Skin of body (tissue), 3 donors: ENCODE measurements at places on chromosomes 13 and 19. TPM values are rescaled to one million over a fixed set of nuclear protein-coding genes. Genes with fewer than 3 reads are reported as not detected.

Gene IGSF23
- total RNA-seq = not detected

DNA sequence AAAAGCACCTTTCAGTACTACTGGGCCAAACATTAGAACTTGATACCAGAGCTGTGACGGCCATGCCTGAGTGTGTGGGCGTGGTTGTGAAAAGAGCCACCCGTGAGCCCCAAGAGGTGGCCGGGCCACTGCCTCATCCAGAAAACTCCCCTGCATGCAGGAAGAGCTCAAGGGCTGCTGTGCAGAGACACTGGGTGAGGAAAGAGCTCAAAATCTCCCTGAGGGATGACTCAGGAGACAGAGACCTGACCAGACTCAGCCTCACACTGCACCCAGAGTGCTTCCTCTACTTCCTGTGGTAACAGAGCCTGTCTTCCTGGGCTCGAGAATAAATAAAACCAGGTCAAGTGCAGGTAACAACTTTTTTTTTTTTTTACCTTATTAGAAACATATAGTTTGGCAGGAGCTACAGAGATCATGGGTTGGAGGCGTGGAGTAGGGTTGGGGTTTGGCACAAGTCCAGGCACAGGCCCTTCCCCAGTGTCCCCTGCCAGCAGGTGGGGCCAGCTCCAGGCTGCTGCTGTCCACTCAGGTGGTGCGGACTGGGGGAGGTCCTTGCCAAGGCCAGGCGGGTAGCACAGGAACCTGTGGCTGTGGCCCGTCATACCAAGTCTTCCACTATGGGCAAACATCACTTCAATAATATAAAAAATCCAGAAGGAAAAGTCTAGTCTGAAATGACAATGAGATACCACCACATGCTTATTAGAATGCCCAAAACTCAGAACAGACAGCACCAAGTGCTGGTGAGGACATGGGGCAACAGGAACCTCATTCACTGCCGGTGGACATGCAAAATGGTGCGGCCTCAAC, 25.5 kb downstream of the ELL start:
- DNase-seq = no peak

DNA sequence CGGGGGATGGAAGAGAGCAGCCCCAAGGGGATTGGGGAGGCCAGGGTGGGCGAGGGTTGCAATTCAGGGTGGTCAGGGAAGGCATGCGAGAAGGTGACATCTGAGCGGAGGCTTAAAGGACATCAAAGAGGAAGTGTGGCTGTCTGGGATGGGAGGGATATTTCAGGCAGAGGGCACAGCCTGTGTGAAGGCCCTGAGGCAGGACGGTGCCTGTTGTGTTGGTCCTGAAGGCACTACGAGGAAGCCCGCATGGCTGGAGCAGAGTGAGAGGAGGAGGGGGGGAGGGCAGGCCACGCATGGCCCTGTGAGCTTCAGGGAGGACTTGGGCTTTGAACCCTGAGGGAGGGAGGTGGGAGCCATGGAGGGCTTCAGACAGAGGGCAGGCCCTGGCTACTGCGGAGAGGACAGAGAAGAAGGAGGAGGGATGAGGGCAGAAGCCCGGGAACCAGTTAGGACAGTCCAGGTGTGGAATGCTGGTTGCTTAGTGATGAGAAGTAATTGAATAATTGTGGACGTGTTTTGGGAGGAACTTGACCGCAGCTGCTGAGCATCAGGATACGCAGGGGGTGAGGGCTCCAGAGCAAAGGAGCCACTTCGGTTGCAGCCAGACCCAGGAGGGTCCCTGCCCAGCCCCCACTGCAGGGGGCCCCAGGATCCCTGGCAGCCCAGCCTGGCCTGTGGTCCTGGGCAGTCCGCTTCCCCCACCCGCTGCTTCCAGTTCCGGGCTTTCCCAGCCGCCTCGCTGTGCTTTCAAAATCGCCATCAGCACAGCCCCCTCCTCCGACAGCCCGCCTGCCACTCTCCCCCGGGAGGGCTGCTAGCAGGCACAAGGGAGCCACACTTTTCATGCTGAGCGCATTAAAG, 6.2 kb downstream of the TLE6 start:
- DNase-seq = peak; percentile 47

Gene LILRA6
- total RNA-seq = 1.4 TPM

Gene FBXO17
- total RNA-seq = 19.9 TPM

DNA sequence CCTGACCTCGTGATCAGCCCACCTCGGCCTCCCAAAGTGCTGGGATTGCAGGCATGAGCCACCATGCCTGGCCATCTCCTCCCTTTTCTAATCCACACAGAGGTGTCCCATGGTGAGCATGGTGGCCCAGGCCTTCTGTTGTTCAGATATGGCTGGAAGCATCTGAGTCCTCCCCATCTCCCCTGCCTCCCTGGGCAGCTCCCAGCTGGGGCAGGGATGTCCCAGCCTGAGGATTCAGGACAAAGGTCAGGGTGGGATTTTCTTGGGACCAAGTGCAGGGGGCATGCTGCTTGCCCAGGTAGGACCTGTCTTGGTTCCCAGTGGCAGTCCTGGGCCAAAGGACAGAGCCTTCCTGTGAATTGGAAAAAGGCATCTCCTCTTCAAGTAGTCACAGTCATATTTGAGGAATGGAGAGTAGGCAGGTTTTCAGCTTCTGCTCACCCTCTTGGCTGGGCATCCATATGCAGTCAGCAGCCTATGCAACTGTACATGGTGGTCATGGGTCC, 10.8 kb downstream of the ADGRE2 start:
- DNase-seq = no peak

Gene FCER2
- 0.20 TPM for total RNA-seq

Gene SERTM1
- 0.20 TPM for total RNA-seq

- DNase-seq = peak; percentile 35
These were observed 630.0 kb upstream of the MIR17HG start for GRCh38 chr13:90717451-90717936.

DNA sequence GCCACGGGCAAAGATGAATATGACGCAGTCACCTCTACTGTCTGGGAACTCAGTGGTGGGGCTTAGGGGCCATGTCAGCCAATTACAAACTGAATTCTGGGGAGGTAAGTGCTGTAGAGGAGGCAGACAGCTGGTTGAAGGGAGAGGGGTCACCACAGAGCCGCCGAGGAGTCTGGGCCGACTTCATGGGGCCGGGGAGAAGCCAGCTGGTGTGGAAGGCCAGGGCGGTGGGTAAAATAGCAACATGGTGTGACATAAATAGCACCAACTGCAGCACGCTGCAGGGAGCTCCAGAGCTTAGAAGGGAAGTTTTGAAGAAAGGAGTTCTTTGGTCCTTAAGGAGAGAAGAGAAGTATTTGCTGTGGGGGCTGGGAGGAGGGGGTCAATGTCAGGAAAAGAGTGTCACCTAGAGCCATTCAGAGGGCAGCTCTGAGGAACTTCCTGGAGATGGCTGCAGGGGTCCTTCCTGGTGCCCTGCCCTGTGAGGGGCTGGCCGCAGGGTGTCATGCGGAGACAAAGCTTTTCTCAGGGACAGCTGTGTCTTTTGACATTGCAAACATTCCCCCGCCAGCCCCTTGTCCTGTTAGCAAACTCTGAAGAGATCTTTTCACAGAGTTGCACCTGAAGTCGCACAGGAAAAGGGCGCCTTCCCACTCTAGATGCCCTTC, 6.4 kb downstream of the METTL21C start:
- DNase-seq = no peak

DNA sequence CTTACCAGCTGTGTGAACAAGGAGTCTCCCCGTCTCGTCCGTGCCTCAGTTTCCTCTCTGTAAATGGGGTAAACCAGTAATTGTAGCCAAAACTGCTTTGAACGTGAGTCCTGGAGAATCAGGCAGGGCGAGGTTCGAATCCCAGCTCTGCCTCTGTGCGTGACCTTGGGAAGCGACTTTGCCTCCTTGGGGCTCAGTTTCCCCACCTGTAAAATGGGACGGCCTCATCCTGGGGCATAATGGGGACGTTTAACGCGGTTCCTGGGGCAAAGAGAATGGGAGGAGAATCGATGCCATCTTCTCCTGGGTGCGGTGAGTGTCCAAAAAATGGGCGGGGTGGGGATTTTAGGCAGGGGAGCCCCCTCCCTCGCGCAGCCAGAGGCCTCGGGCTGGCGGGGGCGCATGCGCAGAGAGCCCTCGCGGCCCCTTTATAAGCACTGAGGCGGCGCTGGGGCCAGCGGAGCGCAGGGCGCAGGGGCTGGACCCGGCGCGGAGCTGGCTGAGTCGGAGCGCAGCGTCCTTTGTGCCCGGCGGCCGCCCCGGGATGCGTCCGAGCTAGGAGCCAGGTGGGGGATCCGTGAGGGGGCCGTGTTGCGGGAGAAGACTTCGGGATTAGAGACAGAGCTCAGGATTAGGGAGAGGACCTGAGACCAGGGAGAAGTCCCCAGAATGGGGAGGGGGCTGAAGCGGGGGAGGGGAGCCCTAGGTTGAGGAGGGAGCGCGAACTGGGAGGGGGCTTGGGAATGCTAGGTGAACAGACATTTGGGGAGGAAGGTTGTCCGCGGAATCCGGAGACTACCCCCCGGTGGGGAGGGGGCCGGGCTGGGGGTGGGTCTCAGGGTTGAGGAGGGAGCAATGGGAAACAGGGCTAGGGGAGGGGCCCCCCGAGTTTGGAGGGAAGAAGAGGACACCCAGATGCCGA, at the start of gene NCAN:
Gene NCAN (plus strand): TSS at position 460 of the 922 bp plus-strand sequence. CDS start 4,996 bp downstream, outside the sequence.
- no peak for DNase-seq

DNA sequence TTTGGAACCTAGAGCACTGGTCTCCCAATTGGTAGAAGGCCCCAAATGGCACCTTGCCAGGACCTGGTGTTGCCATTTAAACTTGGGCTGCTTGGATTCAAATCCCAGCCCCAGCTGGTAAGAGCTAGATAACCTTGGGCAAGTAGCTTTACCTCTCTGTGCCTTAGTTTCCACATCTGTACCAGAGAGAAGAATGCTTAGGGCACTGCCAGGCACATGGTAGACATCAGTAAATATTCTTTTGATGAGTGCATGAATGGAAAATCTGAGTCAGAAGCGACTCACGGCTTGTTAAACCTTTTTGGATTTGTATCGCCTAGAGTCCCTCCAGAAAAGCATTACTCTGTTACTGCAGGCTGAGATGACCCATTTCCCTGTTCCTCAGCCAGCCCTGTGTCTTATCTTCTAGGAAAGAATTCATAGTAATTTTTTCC, 90.9 kb downstream of the SIPA1L3 start:
- DNase-seq = no peak

GRCh38 chr13:101845245-101846020, 393.0 kb downstream of the ITGBL1 start:
- no peak for DNase-seq

Gene C13orf42
- not detected for total RNA-seq

GRCh38 chr13:47256618-47257017, 359.8 kb upstream of the HTR2A start:
- no peak for DNase-seq

- no peak for DNase-seq
These were observed 3.9 kb upstream of the PLPP2 start for GRCh38 chr19:294946-295686.

Gene ZNF536
- 8.9 TPM for total RNA-seq

GRCh38 chr13:44244288-44244687, 129.3 kb upstream of the SERP2 start:
- no peak for DNase-seq

Gene TNFSF9
- 0.69 TPM for total RNA-seq

Gene ADAMTSL5
- 3.1 TPM for total RNA-seq

- DNase-seq = peak; percentile 26
These were observed 1.5 kb downstream of the KMT5C start for GRCh38 chr19:55341171-55341588.

DNA sequence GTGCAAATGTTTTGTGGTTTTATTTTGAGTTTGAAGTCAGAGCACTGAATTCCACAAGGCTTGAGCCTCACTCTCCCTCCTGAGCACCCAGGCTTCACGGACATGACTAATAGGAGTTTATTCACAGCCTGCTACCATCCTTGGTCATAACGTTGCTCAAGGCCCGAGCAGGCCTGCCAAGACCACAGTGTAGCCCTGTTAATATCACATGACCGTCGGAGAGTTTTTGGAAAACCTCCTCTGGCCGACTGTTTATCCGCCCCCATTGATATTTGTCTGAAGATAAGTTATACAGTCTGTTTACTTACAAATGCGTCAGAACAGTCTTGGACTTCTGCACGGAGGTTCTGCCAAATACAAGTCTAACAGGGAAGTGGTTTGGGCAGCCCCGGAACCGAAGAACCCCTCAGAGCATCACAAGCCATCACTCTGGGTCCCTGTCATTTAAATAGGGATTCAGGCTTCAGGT, 89.9 kb downstream of the COL4A2 start:
- DNase-seq = peak; percentile 63

GRCh38 chr13:59441596-59442280, 722.0 kb downstream of the DIAPH3 start:
- no peak for DNase-seq

DNA sequence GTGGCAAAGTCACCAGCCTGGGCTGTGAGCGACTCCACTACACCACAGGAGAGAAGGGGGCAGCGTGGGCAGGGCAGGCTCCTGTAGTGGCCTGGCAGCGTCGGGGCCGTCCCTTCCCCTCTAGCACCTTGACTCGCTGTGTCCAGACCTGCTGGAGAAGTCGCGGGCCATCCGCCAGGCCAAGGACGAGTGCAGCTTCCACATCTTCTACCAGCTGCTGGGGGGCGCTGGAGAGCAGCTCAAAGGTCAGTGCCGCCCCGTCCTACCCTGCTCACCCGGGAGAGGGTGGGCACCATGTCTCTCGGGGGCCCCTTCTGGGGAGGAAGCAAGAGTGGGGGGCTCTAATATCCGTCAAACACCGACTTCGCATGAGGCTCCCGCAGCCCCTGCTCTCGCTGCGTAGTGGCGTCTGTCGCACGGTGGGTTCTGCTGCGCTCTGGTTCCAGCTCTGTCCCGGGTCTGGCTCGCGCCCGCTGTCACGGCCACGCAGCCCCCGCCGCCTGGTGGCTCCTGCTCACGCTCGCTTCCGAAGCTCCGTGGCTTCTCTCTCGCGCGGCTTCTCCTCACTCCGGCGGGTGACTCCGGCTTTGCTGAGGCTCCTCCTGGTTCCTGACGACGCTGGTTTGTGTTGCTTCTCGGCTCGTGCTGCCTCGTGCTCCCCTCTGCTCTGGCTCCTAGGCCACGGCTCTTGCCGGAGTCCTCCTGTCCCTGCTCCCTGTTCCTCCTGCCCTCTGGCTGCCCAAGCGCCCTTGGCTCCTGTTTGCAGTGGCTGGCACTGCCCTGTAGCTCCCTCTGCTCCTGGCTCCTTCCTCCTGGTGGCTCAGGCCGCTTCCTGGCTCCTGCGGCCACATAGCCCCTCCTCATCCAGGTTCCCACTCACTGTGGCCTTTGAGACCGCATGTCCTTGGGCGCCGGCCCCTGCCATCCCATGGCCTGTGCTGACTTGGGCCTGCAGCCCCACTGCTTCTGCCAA, 27.2 kb downstream of the MYH14 start:
- DNase-seq = no peak

Gene ZIM2
- total RNA-seq = 1.2 TPM

- no peak for DNase-seq
These were observed 649 bp downstream of the TMEM91 start for GRCh38 chr19:41376998-41377365.

Gene ADGRE3
- 1.2 TPM for total RNA-seq

Gene VWA8
- total RNA-seq = 22.2 TPM
